ENCODE measurements at places on chromosomes 2 and 18. TPM values are rescaled to one million over a fixed set of nuclear protein-coding genes. Genes with fewer than 3 reads are reported as not detected.

GRCh38 chr18:13260935-13261640 lies 42.5 kb downstream of the LDLRAD4 start:
- no peak for DNase-seq

The FNDC4 gene
- total RNA-seq: 6.1 TPM

DNA sequence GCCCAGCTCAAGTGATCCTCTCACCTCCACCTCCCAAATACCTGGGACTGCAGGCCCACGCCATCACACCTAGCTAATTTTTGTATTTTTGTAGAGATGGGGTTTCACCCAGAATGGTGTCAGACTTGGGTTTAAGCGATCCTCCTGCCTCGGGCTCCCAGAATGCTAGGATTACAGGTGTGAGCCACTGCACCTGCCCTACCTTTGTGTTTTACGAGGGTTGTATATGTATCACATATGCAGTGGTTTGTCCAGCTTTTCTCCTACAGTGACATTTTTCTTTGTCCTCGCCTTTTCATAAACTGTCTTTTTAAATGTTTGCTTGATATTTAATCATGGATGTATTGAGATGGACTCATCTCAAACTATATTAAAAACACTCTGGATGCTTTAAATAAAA lies 38.5 kb downstream of the AGAP1 start:
- DNase-seq: no peak

The LYPD6B gene
- 0.94 TPM for total RNA-seq

DNA sequence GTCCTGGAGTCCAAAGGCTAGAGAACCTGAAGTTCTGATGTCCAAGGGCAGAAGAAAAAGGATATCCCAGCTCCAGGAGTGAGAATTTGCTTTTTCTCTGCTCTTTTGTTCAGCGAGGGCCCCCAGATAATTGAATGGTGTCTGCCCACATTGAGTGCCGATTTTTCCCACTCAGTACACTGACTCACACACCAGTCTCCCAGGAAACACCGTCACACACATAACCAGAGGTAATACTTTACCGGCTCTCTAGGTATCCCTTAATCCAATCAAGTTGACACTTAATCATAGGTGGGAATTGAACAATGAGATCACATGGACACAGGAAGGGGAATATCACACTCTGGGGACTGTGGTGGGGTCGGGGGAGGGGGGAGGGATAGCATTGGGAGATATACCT lies 161.5 kb downstream of the WDR7 start:
- DNase-seq: no peak

- no peak for DNase-seq
These were observed 731.5 kb downstream of the LRP1B start for GRCh38 chr2:141399270-141399669.

The AQP4 gene
- total RNA-seq: not detected
